ELR (cell line): ENCODE measurements at places on chromosomes 7 and 10.

DNA sequence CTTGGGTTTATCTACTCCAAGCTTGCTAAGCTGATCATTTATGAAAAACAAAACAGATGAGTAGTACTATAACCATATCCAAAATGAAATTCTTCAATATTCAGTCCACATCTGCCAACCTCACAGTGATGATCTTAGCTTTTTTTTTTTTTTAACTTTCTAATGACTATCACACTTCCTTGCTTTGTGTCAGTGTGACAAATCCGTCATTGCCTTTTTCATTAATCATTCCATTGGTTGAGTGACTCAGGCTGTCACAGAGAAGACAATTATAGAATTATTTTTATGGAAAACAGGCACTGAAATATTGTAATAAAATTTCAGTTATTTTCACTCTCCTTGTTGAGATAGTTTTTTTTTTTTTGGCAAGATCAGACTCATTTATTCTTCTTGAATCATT is 70.7 kb downstream of the CPVL start:
- no peak for DNase-seq

GRCh38 chr7:150849204-150849775 is 3.0 kb upstream of the AOC1 start:
- DNase-seq: no peak

- DNase-seq: no peak
Observed at GRCh38 chr10:30028738-30029030, 30.7 kb downstream of the JCAD start.

GRCh38 chr7:47460251-47460989 is 121.5 kb downstream of the TNS3 start:
- no peak for DNase-seq

DNA sequence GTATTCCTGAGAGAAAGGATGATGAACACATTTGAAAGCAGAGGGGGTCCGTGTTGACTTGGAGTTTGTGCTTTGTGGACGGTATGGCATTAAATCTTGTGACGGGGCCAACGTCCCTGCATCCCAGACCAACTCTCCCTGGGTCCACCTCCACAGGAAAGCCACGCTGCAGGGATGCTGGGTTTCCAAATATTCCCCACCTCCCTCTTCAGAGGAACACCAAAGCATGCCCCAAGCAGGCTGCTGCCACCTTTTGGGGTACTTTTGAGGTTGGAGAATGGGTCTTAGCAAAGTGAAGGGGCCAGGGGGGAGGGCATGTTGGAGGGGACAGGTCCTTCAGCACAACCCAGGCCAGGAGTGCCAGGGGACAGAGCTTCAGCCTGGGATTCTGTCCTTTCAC is 504.4 kb downstream of the TCERG1L start:
- DNase-seq: no peak

GRCh38 chr7:43501870-43502269 is 81.0 kb upstream of the STK17A start:
- no peak for DNase-seq

DNA sequence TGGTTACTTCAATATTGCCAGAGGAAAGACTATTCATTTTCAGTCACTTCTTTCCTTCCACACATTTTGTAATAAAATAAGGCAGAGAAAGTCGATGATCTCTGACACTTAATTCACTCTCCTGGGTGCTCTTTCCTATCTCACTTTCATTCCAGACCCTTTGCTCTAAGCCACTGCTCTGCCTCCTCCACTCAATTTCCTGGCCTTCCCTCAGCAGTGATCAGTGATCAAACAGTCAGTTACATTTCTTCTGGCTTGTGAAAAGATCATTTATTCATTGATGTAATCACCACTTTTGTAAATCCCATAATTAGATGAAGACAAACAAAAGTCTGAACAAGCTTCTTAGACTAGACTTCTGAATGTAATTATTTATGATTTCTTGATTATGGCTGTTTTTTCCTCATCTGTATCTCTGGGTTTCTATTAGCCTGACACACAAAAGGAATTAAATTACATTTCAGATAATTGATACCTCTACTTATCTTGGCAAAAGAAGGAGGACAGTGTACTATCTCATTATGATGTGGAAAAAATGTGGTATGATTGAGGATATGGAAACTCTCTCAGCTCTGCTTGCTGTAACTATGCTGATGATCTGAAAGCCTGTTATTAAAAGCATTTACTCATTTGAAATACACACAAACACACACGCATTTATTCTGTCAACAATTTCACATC is 1102.3 kb downstream of the GRM8 start:
- no peak for DNase-seq

DNA sequence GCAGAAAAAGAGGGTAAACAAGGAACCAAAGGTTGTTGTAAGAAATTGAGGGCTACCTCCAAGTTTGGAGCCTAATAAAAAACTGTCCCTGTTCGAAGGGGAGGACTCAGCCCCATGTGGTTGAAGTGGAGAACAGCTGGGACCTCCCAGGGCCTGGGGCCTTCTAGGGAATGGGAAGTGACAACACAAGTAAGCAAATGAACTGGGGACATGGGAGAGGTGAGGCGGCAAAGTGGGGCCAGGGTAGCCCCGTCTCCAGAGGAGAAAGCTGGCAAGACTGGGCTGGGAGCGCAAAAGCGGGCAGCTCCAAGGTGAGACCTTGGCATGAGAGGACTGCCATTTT is 198.1 kb downstream of the ZNF438 start:
- no peak for DNase-seq

GRCh38 chr10:20034732-20035131 is 218.5 kb downstream of the PLXDC2 start:
- DNase-seq: no peak

DNA sequence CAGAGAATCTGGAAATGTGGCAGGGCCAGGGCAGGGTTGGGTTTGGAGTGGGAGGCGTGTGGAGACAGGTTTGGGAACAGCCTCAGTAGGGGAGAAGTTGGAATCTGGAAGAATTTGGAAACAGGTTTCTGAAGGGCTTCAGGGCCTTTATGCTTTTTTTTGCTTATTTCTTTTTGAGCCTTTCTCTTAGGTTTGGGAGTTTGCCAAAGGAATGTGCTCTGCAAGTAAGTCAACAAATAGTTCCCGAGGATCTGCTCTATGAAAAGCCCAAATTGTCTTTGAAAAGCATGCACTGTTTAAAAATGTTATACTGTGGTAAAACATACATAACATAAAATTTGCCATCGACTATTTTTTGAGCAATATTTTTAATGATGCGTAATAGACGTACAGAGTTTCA is 86.7 kb upstream of the ADRB1 start:
- peak; percentile 20 for DNase-seq

- no peak for DNase-seq
Observed at GRCh38 chr7:86961686-86962085, 97.8 kb downstream of the ELAPOR2 start.

- DNase-seq: no peak
Observed at GRCh38 chr7:75870557-75871161, 8.2 kb upstream of the RHBDD2 start.

GRCh38 chr7:4794591-4795350 is 19.3 kb downstream of the AP5Z1 start:
- peak; percentile 21 for DNase-seq

- no peak for DNase-seq
Observed at GRCh38 chr10:33732161-33732680, 397.8 kb upstream of the NRP1 start.

- no peak for DNase-seq
Observed at GRCh38 chr10:8360365-8360764, 305.9 kb downstream of the GATA3 start.

- DNase-seq: no peak
Observed at GRCh38 chr7:28479507-28479947, 67.2 kb downstream of the CREB5 start.

DNA sequence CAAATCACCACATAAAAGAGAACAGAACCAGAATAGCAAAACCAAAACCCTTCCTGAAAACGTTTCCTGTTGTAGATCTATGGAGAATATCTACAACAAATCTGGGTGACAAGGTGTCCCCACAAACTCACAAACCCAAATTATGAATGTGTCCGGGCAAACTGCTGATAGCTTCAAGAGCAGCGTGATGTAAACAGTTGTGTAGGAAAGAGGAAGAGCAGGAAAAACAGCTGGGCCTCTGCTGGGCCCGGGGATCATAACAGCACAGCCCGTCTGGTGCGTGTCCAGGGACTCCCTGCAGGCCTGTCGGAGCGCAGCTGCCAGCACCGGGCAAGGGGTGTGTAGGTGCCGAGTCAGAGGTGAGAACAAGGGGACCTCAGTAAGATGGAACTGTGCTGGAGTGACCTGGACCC is 53.7 kb downstream of the KCNH2 start:
- no peak for DNase-seq

GRCh38 chr7:111771638-111772037 is 209.3 kb upstream of the IMMP2L start:
- no peak for DNase-seq

GRCh38 chr10:62806251-62806650 is 1.7 kb downstream of the ADO start:
- peak; percentile 25 for DNase-seq

DNA sequence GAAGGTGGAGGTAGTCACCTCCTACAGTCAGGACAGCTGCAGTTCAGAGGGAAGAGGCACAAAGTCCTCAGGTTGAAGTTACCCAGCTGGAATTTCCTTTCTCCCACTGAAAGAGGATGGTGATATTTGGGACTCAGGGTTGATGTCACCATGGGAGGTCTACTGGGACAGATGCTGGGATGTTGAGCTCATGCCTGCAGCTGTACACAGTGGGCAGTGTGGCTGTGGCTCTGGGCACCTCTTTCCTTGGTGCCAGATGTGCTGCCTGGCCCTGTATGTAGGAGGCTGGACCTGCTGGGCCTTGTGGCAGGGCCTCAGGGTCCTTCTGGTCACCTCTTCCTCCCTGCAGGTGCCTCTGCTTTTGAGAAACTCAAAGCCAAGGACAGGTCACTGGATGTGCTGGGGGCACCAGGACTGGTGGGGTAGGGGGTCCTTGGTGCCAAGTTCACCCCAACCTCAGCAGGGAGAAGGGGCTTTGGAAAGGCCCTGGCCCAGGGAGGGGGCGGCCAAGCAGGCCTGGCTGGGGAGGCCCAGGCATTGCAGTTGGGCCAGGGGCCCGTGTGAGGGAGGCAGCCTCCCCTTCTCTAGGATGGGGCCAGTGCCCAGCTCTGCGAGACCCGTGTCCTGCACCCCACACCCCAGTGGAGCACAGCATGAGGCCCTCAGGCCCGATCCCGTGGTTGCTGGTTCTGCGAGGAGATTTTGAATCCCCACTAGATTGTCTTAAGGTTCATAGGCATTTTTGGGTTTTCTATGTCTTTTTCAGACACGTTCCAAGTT is 103.1 kb downstream of the BMS1 start:
- no peak for DNase-seq

DNA sequence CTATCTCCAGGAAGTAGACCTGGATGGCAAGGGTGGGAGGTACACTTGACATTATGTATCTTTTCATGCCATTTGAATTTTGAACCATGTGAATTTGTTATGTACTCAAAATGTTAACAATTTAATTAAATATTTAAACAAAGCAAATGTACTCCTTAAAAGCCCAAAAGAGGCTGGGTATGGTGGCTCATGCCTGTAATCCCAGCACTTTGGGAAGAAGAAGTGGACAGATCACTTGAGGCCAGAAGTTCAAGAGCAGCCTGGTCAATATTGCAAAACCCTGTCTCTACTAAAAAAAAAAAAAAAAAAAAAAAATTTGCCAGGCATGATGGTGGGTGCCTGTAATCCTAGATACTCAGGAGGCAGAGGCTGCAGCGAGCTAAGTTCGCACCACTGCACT is 136.9 kb upstream of the ASAH2 start:
- DNase-seq: no peak

- DNase-seq: no peak
Observed at GRCh38 chr10:99569961-99570360, 37.2 kb downstream of the NKX2-3 start.

DNA sequence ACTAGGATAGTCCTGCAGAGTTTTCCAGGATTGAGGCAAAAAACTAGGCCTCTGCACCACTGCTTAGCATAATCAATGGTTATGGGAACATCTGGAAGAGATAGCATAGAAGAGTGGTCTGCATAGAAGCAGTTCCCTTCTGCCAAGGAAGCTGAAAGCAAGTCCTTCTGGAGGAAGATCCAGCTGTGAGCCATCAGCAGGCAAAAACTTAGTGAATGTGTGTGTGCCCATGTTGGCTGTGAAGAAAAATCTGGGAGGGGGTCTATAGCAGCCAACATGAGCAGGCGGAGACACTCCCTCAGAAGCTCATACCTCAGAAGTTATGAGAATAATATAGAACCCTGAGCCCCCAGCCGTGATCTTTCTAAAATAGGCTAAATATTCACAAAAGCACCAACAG is 228.1 kb upstream of the STEAP1 start:
- DNase-seq: no peak

DNA sequence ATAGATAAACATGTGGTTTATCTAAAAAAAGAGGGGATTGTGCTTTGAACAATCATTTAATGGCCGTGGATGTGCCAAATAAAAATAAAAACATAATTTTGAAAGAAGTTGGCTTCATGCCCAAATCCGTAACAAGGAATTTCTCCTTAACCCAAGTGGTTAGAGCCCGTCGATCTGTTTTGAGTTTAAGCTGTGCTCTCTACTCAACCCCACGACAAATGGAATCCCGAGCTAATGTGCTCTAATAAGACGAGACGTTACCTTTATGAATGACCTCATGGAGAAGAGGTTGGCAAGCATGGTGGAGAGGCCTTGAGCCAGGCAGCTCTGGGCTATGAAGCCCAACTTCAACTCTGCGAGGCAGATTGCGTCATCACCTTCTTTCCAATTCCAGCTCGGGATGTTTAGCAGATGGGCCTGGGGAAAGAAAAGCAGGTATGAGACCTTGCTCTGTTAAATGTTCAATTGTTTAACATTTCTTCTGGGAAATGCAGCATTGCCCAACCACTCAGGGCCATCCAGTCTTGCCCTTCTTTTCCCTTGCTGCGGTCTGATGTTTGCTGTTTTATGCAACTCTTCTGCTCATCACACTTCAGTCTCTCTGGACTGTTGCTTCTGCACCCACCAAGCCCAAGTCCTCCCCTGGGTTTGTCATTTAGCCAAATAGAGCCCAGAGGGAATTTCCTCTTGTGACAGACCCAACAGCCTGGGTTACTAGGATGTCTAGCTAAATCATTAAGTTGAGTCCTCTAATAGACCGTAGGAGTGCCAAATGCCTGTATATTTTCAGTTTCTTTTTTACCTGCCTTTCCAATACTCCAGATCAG is 564.6 kb downstream of the KCNMA1 start:
- no peak for DNase-seq

GRCh38 chr10:123402656-123403055 is 248.5 kb downstream of the BUB3 start:
- DNase-seq: no peak

DNA sequence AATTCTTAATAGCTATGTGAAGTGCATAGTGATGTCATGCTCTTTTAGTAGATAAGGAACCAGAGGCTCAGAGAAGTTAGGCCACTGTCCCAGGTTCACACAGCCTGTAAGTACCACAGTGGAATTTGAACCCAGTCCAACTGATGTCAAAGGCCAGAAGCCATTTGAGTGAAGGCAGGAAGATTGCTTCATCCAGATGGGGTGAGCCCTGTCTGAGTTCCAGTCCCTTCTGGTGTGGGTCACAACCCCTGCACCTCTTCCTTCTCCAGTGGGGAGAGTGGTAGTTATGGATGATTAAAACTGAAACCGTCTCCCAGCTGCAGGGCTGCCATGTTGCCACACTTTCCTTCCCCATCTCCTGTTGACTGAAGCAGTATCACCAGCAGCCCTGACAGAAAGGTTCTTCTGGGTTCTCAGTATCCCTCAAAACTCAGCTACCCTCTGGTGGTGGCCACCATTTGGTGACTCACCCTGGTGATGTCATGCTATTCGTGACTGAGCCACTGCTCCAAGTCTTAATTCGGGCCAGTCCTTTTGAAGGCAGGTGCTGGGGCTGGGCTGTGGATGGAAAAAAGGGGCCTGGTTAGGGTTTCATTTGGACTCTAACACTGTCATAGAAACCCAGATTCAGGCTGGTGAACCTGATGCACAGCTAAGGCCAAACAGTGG is 1.5 kb upstream of the C10orf95 start:
- DNase-seq: peak; percentile 90

- DNase-seq: no peak
Observed at GRCh38 chr10:78465431-78465830, 431.8 kb downstream of the RPS24 start.
